ENCODE measurements at places on chromosomes 1 and 21. TPM values are rescaled to one million over a fixed set of nuclear protein-coding genes. Genes with fewer than 3 reads are reported as not detected.

CLCA2 gene
- 59.8 TPM for total RNA-seq

UBE2Q1 gene
- total RNA-seq = 17.8 TPM

AKR7A3 gene
- total RNA-seq = 0.72 TPM

FOXD3 gene
- total RNA-seq = not detected

CFHR4 gene
- not detected for total RNA-seq

RBP7 gene
- total RNA-seq = 1.7 TPM

NTMT2 gene
- total RNA-seq = not detected

B3GALT2 gene
- not detected for total RNA-seq

PLA2G2C gene
- not detected for total RNA-seq

MEGF6 gene
- total RNA-seq = 5.8 TPM

KCNC4 gene
- 1.4 TPM for total RNA-seq

RHD gene
- not detected for total RNA-seq

SAMSN1 gene
- total RNA-seq = not detected

LAMB3 gene
- total RNA-seq = 1,900 TPM

FMO3 gene
- not detected for total RNA-seq

DEGS1 gene
- 34.5 TPM for total RNA-seq

ARHGAP30 gene
- total RNA-seq = 0.85 TPM

ITLN2 gene
- 0.64 TPM for total RNA-seq

PLA2G2F gene
- 0.24 TPM for total RNA-seq

ERO1B gene
- total RNA-seq = 2.8 TPM

C1orf87 gene
- total RNA-seq = not detected

TCHHL1 gene
- not detected for total RNA-seq

RBBP5 gene
- total RNA-seq = 19.4 TPM

DCST2 gene
- 0.64 TPM for total RNA-seq

ZYG11A gene
- 0.48 TPM for total RNA-seq

RGL1 gene
- 1.7 TPM for total RNA-seq

KCNJ9 gene
- 0.21 TPM for total RNA-seq

LRRC8C gene
- 6.0 TPM for total RNA-seq

SEMA6C gene
- 0.21 TPM for total RNA-seq

ADAM30 gene
- not detected for total RNA-seq

CFHR3 gene
- not detected for total RNA-seq

PLA2G4A gene
- 9.2 TPM for total RNA-seq

PIK3C2B gene
- total RNA-seq = 1.4 TPM

OR2L5 gene
- total RNA-seq = not detected

TIE1 gene
- 0.85 TPM for total RNA-seq

ANKRD65 gene
- total RNA-seq = 15.1 TPM

NTNG1 gene
- total RNA-seq = 3.6 TPM

Data from tracheal epithelial cell (primary cell).